ENCODE measurements at places on chromosomes 3 and 15. TPM values are rescaled to one million over a fixed set of nuclear protein-coding genes. Genes with fewer than 3 reads are reported as not detected.

GRCh38 chr15:65198571-65198970 is 12.7 kb downstream of the CILP start:
- DNase-seq = no peak

- DNase-seq = no peak
Measured at GRCh38 chr3:19945969-19946831, 697 bp upstream of the RAB5A start.

Gene MKRN3
- total RNA-seq = not detected

Gene ZPLD1
- 0.33 TPM for total RNA-seq

Gene HESX1
- total RNA-seq = 0.66 TPM

Gene LHFPL4
- not detected for total RNA-seq

GRCh38 chr3:109115451-109115850 is 2.5 kb downstream of the MORC1 start:
- no peak for DNase-seq

DNA sequence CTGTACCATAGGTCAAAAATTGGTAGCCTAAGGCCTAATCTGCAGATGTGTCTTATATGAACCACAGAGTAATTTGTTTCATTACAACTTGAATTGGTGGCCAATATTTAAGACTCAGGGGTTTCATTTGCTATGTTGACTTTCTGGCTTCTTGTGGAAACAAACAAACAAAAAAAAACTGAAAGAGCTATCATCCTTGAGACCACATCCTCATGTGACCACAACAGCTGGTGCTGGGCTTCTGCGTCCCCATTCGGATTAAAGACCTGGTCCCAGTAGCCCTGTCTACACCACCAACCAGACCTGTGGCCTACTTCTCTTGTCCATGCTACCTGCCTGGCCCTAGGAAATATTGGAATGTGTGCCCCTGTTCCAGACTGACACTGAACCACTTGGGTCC is 61.7 kb downstream of the STRIT1 start:
- DNase-seq = no peak

Gene SMCO1
- not detected for total RNA-seq

GRCh38 chr3:182028081-182028480 is 316.4 kb downstream of the SOX2 start:
- DNase-seq = no peak

Gene IL16
- 20.3 TPM for total RNA-seq

Gene CCR8
- total RNA-seq = not detected

Gene SYNPR
- total RNA-seq = not detected
